ENCODE measurements at places on chromosomes 4 and X.

DNA sequence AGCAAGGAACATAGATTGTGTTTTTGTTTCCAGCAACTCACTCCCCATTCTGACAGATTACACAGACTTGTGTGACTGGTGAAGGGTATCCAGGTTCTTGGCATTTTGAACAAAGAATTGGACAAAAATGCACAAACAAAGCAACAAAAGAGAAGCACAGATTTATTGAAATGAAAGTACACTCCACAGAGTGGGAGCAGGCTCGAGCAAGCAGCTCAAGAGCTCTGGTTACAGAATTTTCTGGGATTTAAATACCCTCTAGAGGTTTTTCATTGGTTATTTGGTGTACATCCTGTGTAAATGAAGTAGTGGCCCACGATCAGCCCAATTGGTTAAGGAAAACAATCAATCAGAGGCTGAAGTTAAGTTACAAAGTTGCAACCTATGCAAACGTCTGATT is 155.0 kb upstream of the JADE1 start:
- DNase-seq, result no peak

DNA sequence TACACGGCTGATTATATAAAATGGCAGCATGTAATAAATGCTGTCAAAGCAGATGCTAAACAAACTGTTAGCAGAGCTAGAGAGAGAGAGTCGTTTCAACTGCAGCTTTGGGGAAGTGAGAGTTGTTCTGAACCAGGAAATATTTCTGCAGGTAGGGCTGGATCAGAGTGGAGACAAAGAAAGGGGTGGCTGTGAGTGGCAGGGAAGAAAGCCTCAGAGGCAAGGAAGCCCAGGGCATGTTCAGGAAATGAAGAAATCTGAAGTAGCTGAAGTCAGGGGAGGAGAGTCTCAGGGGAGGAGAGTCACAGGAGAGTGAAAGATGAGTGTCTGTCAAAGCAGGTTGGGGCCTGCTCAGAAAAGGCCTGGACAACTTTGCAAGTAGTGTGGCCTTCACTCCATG is 48.4 kb upstream of the RPS6KA3 start:
- no peak for DNase-seq

GRCh38 chrX:75546724-75547511 is 24.1 kb upstream of the ZDHHC15 start:
- no peak for DNase-seq

DNA sequence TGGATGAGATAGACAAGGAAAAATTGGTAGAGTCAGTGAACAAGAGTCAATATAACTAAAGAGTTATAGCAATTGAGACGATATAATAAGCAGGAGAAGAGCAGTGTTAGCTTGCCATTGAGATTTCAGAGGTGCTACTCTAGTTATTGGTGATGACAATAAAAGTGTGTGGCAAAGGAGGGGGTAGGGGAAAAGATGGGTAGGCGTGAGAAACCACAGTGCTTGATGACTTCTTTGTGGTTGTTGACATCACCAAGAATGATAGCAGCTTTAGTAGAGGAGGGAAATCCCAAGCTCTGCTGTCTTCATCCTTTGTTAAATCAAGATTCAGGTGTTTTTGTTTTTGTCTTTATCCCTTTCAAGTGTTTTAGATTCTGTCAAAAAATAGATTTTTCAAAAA is 179.9 kb upstream of the PPP3CA start:
- DNase-seq, result peak; percentile 29

DNA sequence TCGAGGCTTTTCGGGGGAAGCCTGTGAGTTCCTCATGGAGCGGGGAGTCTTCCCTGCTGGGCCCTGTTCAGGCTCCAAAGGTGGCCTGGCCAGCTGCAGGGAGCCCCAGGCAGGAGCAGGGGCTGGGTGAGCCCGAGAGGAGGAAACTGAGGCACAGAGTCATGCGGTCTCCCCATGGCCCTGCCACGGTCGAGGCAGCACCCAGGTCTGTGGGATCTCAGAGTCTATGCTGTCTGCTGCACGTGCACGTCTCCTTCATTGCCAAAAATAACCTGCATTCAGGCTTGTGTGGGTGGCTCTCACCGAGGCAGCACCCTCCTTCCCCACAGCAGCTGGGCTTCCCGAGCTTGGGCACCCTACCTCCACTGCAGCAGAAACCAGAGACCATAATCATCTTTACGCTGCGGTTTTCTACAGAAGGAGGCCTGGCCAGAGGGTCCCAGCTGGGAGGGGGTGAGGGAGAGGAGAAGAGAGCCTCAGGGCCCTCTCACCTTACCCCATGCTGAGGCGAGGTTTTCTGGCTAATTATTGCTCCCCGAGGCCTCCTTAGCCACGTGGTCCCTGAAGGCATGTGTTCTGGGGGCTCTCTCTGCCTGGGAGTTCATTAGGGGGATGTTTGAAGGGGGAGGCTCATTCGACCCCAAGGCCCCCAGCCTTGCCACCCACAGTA is 64.3 kb downstream of the CPZ start:
- DNase-seq, result no peak

DNA sequence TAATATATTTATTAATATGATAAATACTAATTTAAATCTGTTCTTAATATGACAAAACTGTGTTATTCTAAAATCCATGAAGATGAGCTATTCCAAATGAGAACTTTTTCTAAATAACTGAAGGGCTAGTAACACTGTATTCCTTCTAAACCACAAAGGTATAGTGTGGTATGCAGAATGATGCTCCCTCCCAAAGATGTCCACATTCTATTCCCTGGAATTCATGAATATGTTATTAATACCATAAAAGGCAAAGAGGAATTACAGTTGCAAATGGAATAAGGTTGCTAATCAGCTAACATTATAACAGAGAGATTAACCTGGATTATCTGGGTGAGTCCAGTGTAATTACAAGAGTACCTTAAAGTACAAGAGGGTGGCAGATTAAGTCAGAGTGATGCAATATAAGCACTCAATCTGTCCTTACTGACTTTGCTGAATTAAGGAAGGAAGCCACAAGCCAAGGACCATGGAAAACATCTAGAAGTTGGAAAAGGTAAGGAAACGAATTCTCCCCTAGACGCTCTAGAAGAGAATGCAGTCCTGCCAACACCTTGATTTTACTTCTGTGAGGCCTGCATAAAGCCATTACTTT is 20.7 kb upstream of the MAB21L2 start:
- DNase-seq, result no peak

DNA sequence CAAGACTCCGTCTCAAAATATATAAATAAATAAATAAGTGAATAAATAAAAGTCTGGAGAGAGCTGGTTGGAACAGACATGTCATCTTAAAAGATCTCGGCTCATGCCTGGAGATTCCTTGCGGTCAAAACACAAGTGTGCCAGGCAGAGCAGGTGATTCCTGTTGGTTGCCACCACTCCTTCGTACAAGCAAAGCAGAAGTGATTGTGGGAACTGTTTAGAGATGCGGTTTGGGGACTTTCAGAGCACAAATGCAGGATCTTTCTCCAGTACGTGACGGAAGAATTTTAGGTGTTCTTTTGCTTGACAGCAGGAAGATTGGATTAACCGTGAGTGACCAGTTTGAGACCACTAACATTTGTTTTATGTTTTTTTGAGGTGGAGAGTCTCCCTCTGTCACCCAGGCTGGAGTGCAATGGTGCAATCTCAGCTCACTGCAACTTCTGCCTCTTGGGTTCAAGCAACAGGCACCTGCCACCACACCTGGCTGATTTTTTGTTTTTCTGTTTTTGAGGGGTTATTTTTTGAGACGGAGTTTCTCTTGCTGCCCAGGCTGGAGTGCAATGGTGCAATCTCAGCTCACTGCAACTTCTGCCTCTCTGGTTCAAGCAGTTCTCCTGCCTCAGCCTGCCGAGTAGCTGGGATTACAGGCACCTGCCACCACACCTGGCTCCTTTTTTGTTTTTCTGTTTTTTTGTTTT is 2.8 kb upstream of the CRLF2 start:
- DNase-seq, result no peak

GRCh38 chrX:108795240-108795639 is 58.9 kb upstream of the IRS4 start:
- DNase-seq, result no peak

DNA sequence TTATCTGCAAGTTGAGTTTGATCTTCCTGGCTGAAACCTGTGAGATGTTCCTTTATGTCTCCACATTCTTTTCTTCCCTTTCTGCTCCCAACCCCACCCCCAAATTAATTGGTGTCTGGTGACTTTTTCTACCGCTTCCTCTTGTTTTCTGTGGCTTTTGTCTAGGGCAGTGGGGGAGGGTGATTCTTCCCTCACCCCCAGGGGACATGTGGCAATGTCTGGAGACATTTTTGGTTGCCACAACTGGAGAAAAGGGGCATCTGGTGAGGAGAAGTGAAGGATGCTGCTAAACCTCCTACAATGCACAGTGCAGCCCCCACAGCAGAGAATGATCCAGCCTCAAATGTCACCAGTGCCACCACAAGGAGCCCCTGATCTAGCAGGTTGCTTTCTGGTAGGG is 152.9 kb downstream of the NHS start:
- no peak for DNase-seq

DNA sequence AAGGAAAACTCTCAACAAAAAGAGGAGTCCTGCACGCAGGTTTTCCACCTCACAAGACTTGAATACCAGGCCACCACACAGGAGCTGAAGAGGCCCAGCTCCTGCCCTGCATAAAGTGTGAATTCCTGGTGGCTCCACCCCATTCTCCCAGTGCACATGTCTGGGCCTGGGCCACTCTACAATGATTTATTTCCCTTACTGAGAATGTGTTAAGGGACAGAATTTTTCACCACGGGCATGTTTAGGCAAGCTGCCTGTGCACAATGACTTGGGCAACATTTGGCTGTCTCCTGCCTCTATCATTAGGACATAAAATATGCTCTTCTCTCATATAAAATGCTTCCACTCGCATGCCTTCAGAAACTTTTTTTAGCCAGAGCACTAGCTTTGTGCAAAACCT is 197.1 kb downstream of the SLC7A11 start:
- no peak for DNase-seq

- DNase-seq, result no peak
These were observed 9.6 kb upstream of the MTMR1 start for GRCh38 chrX:150683536-150684146.

- DNase-seq, result no peak
These were observed 906 bp downstream of the DKK2 start for GRCh38 chr4:107034996-107035818.

DNA sequence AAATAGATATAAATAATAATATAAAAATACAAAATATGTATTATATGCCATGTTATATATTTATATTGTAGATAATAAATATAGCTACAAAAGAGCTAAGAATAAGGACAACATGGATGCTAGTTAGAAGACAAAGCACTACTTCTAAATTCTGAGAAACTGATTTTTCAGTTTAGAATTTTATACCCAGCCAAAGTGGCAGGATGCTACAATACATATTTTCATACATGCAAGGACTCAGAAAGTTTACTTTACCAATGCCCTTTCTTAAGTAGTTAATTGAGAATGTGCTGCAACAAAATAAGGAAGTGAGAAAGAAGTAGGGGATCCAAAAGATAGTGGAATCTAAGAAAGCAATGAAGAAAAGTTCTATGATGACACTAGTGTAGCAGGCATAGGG is 64.5 kb downstream of the PDE5A start:
- DNase-seq, result no peak
